Tracheal epithelial cell (primary cell): ENCODE measurements at places on chromosomes 1 and 21. TPM values are rescaled to one million over a fixed set of nuclear protein-coding genes. Genes with fewer than 3 reads are reported as not detected.

The DNAJC6 gene
- 1.3 and 3.9 TPM in 2 replicates for total RNA-seq

The OR2T29 gene
- not detected in 2 replicates for total RNA-seq

The HSD11B1 gene
- 9.2 and 49.6 TPM in 2 replicates for total RNA-seq

The SAMSN1 gene
- total RNA-seq = under 0.01 TPM in 1 of 2 replicates, not detected in the other

The CCDC181 gene
- 0.21 and 0.24 TPM in 2 replicates for total RNA-seq

The SLAMF9 gene
- total RNA-seq = 5.5 and 12.1 TPM in 2 replicates

The PCAT6 gene
- total RNA-seq = 0.24 TPM in 1 of 2 replicates, not detected in the other

The SERINC2 gene
- total RNA-seq = 36.4 and 44.8 TPM in 2 replicates

The GJA5 gene
- 0.24 TPM in 1 of 2 replicates, not detected in the other for total RNA-seq
